ENCODE measurements at places on chromosomes 1 and 21. TPM values are rescaled to one million over a fixed set of nuclear protein-coding genes. Genes with fewer than 3 reads are reported as not detected.

GRCh38 chr1:111596499-111596898 lies 23.1 kb upstream of the RAP1A start:
- H3K36me3 ChIP-seq = no peaks in the 10 kb centered on the region
- no peak overlapping the region for H3K4me3 ChIP-seq
- H3K27ac ChIP-seq = peak overlapping the region; percentile 7

- no peak overlapping the region for H3K4me3 ChIP-seq
- H3K27me3 ChIP-seq = peaks cover 83% of the 10 kb centered on the region
- H3K4me1 ChIP-seq = no peaks in the 10 kb centered on the region
- no peak overlapping the region for H3K27ac ChIP-seq
- DNase-seq = no peak
These were observed 56.9 kb downstream of the KLHDC7A start for GRCh38 chr1:18537386-18538306.

DNA sequence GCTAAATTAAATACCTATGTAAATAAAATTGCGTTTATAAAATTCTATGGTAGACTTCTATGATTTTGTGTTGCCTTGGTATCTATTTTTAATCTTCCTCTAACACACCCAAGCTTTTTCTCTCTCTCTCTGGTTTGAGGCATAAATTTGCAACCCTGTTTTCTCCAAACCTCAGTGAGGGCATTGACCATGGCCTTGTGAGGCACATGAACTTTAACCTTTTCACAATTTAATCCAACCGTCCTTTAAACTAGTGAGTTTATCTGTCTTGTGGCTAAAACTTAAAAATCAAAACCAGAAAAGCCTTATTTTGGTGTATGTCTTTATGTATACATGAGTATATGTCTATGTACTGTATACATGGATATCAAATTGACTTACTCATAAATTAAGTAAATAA lies 746.6 kb upstream of the B3GALT2 start:
- H3K36me3 ChIP-seq = no peaks in the 10 kb centered on the region
- H3K4me1 ChIP-seq = no peaks in the 10 kb centered on the region
- H3K27me3 ChIP-seq = no peaks in the 10 kb centered on the region
- no peak for DNase-seq

Gene TTC22
- 323 TPM for total RNA-seq

DNA sequence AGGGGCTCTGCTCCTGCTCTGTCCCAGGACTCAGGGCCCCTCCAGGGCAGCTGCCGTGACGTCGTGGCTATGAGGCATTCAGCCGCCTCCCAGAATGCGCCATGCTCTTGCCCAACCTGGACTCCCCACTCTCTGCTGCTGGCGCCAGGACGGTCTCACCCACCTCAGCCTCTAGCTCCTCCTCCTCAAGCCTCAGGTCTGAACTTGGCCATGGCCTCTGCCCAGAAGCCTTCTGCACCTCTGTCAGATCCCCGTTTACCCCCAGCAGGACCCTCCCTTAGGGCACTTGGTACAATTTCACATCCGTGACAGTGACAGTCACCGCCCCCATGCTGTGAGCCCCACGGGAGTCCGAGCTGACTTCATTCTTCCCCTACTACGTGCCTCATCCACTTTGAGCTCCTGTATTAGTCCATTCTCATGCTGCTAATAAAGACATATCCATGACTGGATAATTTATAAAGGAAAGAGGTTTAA lies 4.9 kb downstream of the CSTB start:
- peaks cover 27% of the 10 kb centered on the region for H3K4me1 ChIP-seq
- H3K27ac ChIP-seq = peak overlapping the region; percentile 84
- H3K36me3 ChIP-seq = peaks cover 32% of the 10 kb centered on the region
- DNase-seq = no peak

Gene GPR52
- total RNA-seq = 3.5 TPM

GRCh38 chr1:173469656-173470055 lies 7.5 kb upstream of the PRDX6 start:
- no peaks in the 10 kb centered on the region for H3K27me3 ChIP-seq
- no peak overlapping the region for H3K4me3 ChIP-seq
- H3K4me1 ChIP-seq = peaks cover 12% of the 10 kb centered on the region
- DNase-seq = no peak

DNA sequence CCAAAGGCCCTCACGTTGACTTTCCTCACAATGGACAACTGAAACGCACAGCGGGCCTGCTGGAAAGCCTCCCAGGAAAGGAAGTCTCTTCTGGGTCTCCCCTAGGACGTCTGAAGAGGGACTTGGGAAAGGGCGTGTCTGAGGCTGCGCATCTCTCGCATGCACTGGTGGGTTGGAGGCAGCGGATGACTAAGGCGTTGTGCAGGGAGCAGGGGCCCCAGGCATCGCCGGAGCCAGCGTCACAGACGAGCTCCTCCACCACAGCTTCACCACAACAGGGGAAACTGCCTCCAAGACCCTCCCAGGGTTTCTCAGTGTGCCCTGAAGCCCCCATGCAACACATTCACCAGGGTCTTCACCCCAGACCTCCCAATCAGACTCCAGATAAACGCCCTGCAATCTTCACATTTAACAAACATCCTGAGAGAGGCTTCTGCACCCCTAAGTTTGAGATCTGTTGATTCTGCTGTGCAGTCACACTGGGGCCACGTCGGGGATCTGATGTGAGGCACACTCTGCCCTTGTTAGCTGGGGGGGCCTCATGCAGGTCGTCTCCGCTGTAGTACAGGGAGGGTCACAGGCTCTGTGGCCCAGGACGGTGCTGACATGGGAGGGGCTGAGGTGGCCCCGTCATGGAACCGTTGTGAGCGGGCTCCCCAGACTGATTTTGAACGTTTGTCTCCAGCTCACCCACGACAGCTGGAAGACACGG lies 7.0 kb upstream of the TFF1 start:
- no peak overlapping the region for H3K27ac ChIP-seq
- H3K4me3 ChIP-seq = no peak overlapping the region
- DNase-seq = no peak
- H3K36me3 ChIP-seq = no peaks in the 10 kb centered on the region
- H3K27me3 ChIP-seq = no peaks in the 10 kb centered on the region

Gene FCRL1
- not detected for total RNA-seq

DNA sequence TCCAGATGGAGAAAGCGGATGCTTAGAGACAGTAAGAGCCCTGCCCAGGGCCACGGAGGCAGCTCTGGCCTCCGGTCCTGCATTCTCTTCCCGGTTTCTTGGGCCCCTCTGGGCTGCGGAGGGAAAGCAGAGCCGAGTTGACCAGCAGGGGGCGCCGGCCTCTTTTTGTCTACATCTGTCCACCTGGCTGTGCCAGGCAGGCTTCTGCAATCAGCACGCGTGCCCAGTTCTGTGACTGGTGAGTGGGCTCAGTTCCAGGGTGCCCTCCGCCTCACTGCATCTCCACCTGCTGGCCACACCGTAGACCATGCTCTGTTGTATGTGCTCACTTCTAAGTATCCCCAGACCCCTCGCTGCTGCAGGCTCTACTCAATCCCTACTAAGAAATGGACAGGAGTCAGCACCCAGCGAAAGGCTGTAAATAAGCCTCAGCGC lies 6.7 kb upstream of the HUNK start:
- no peaks in the 10 kb centered on the region for H3K27me3 ChIP-seq
- H3K27ac ChIP-seq = no peak overlapping the region
- DNase-seq = no peak
- H3K36me3 ChIP-seq = no peaks in the 10 kb centered on the region
- H3K4me3 ChIP-seq = no peak overlapping the region

Data from esophagus squamous epithelium (tissue), 5 donors.